CD4-positive, alpha-beta T cell treated with Interleukin-10 for 1 hour (primary cell): ENCODE measurements at places on chromosomes 4 and X.
A peak's percentile ranks its signal among the peaks of the same experiment; 100 is the strongest.

- DNase-seq: no peak
Measured at GRCh38 chrX:130085551-130086446, 24.5 kb downstream of the ELF4 start.

DNA sequence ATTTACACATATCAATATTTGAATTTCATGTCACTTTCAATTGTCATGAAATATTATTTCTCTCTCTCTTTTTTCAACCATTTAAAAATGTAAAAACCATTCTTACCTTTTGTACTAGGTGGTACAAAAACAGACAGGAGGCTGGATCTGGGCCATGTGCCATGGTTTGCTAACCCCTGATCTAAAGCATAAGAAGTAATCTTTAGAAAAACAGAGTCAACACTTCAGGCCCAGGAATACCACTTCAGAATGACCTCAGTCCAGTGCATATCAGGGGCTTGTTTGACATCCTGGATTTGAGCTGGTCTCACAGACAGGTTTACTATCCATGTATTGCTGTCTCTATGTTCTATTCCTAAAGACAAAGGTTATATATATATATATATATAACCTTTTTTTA, 102.5 kb downstream of the DCHS2 start:
- no peak for DNase-seq

GRCh38 chrX:118644378-118644777, 83.0 kb upstream of the IL13RA1 start:
- DNase-seq: no peak

DNA sequence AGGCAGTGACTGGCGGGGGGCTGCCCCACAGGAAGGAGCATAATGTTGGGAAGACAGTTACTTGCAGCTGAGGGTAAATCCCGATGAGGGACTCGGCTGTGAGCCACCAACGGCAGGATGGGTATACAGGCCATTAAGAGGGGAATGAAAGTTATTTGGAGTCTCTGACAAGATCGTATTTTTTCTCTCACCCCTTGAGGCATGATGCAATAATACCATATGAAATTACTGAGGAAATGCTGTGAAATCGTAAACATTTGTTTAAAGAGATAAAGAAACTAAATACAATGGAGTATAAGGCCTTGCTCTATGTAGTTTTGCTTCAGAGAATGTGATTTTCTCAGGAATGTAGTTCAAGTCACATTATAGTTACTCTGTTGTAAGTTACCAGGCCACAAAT, 12.7 kb downstream of the IL1RAPL1 start:
- DNase-seq: no peak

DNA sequence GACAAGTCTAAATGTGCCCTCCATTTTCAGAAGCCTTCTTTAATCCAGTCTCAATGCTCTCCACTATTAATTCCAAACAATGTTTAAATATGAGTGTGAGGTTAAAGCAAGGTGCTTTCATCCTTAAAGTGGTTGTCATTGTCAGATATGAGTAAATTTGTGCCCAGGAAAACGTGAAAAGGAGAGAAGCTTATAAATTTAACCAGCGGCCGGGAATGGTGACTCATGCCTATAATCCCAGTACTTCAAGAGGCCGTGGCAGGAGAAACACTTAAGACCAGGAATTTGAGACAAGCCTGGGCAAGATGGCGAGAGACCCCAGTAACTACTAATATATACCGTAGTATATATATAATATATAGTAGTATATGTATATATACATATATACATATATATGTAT, 270.0 kb downstream of the ARHGAP24 start:
- DNase-seq: no peak

- DNase-seq: no peak
Measured at GRCh38 chr4:23923840-23924239, 34.0 kb upstream of the PPARGC1A start.

DNA sequence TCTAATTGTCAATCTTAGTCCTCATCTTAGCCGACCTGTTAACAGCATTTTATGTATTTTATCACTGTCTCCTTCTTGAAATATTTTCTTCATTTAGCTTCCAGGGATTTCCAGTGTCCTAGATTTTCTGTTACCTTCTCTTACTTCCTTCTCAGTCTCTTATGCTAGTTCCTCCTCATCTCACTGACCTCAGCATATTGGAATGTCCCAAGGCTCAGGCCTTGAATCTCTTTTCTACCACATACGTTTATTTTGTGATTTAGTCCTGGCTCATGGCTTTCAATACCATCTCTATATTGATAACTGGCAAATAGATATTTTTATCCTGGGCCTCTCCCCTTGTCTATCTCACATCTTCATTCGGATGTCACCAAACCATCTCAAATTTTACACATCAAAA, 61.1 kb downstream of the IQCM start:
- DNase-seq: no peak

DNA sequence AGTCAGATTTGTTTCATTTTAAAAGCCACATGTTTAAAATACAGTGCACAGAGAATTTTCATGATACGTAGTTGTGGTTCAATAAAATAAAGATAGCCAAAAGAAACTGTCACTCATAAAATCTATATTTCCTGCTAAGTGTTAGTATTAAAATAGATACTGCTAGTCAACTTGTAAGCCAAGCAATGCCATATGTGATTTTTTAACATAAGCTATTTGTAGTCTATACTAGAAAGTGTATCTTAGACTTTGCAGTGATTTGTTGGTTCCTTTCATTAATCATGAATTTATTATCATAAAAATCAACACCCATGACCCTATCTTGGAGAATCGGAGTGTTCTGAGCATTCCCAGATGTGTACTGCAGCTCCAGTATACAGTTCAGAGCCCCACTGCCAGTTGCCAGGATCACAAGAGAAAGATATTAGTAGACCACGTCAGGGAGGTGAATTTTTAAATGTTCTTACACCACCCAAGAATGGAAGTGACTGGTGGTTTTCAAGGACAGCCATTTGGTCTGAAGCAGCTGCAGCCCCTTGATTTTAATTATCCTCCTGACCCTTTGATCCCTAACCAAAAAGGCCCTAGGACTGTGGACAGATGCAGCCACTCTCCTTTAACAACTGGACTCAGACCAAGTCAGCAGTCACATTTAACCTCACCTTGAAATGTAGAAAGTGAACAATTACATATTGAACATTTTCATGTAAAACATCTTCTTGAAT, 163.1 kb downstream of the PALLD start:
- DNase-seq: no peak

DNA sequence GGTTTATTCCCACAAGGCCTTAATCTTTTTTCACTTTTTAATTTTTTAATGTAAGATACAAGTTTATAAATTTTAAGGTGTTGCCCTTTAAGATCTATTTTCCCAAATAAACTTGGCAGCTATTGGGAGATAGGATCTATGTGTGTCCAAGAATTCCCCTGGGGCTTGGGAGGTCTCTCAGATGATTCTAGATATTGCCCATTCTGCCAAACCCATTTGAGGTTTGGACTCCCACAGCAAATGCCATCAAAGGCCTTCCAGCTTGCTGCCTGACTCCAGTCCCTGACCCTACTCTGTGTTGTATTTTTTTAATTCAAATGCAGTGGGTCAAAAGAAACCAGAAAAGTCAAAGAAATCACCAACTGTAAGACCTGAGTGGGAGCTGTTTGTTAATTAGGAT, 120.0 kb upstream of the CHRDL1 start:
- no peak for DNase-seq

GRCh38 chr4:10057023-10057395, 35.7 kb upstream of the SLC2A9 start:
- DNase-seq: no peak

DNA sequence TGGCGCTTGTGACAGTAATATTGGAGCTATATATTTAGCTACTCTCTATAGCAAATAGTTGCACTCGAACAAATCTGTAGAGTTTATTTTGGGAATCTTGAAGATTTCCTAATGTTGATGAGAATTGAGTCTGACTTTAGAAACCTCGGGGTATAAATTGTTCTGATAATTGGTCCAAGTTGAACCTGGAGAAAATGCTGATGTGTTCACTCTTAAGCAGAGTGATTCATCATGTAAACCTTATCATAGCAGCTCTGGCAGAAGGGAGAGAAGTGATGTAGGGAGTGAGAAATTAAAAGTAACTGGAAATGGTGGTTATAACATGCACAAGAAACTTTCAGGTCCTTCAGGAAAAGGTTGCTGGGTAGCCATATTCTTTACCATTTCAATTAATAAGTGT, 16.4 kb upstream of the SLC4A4 start:
- no peak for DNase-seq

DNA sequence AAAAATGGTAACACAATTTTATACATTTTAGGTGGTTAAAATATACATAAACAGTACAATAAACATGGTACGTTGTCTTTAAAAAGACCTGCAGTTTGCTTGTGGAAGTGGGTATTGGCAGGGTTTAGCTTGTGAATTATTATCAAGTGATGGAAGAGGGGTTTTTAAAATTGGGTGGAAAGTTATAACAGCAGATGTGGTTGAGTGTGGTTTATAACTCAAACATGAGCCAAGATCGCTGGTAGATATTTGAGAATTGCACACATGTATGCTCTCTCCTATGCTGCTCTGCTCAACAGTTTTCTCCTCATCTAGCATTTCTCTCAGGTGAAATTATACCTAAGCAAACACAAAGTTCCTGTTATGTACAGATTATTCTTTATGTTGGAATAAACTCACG, 14.0 kb downstream of the EPGN start:
- DNase-seq: no peak

GRCh38 chrX:110462957-110463356, 104.3 kb downstream of the RTL9 start:
- no peak for DNase-seq

- DNase-seq: no peak
Measured at GRCh38 chrX:40331762-40332161, 234.0 kb upstream of the BCOR start.

- no peak for DNase-seq
Measured at GRCh38 chrX:55007656-55008055, 7.5 kb downstream of the APEX2 start.

DNA sequence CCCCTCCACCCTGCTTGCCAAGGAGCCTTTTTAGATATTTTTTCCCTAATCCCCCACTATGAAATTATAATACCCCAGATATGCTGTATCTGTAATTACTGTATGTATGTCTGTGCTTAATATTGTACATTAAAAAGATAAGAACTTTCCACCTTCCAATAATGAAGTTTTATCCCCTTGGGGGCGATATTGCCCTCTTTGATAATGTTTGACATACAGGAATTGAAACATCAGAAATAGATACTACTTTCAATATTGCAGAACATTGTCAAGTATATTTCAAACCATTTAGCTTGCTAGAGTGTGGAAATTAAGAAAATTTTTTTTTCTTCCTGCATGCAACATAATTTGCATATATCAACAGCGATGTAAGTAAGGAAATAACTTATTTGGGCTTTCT, 58.9 kb downstream of the NAF1 start:
- DNase-seq: peak; percentile 24

DNA sequence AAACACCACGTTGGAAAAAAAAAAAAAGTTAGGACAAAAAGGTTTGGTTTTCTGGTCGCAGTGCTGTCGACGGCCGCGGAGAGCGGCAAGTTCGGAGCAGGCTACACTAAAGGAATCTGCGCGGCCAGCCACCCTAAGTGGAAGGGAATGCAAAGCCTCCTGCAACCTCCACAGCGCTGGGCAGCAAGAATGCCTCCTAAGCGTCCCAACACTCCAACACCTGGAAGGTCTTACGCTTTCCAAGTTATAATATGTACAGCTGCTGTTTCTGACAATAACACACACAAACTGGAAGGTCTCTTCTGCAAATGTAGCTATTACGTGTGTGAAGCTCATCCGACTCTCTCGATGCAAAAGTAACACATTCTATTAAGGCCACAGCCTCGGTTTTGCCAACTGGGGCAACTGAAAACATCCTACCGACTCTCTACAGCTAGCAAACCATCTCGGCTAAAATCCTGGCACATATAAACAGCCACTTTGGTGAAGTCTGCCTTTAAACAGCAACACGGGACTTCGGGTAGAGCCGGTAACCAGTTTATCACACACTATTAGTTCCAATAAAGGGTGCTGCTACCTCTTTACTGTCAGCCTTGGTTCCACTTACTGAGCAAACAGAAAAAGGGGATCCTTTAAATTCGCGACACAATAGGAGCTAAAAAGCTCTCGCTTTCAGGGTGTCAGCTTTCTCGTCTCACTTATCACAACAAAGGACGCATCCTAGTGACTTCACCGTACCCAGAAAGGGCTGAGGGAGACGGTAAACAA, 895 bp downstream of the SMIM14 start:
- DNase-seq: peak; percentile 32

DNA sequence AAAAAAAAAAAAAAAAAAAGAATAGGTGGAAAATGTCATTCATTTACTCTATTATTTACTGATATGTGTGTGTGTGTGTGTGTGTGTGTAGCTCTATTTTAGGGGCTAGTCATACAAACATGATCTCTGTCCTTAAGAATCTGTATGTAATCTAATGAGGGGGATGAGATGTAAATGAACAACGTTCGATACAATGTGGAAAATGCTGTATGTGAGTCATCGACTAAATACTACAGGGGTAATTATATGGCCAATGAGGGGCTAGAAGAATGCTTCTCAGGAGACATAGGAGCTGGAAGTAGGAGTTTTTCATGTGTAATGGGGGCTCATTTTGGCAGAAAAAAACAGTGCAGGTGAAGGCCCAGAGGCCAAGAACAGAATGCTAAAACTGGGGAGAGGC, 41.9 kb downstream of the LEF1 start:
- DNase-seq: no peak
